CD4-positive, alpha-beta T cell treated with Interleukin-2 at 100 ng/mL for 4 hours (primary cell): ENCODE measurements at places on chromosomes 5 and 9.

GRCh38 chr5:1158647-1159340 is 42.6 kb upstream of the SLC6A19 start:
- DNase-seq: no peak

GRCh38 chr9:28207657-28208056 is 634.4 kb upstream of the C9orf72 start:
- no peak for DNase-seq

- DNase-seq: no peak
These were observed 164.8 kb downstream of the HSD17B3 start for GRCh38 chr9:96136992-96137670.

GRCh38 chr9:27628311-27628710 is 55.0 kb upstream of the C9orf72 start:
- DNase-seq: no peak

GRCh38 chr5:175681045-175681967 is 23.4 kb downstream of the HRH2 start:
- no peak for DNase-seq

DNA sequence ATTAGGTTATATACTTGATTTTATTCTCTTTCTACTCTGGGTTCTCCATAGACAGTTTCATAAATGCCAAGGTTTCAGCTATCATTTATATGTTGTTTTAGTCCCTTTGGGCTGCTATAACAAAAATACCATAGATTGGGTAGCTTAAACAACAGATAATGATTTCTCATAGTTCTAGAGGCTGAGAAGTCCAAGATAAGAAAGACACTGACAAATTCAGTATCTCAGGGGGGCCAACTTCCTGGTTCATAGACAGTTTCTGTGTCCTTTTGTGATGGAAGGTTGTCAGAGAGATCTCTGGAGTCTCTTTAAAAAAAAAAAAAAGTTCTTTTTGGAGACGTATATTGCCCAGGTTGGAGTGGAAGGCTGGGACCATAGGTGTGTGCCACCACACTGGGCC is 113.3 kb downstream of the SCAMP1 start:
- no peak for DNase-seq

- DNase-seq: no peak
These were observed 54.5 kb downstream of the CAST start for GRCh38 chr5:96716716-96717115.

- no peak for DNase-seq
These were observed 161.0 kb downstream of the PBX3 start for GRCh38 chr9:125908136-125908535.

- no peak for DNase-seq
These were observed 14.7 kb upstream of the CRHBP start for GRCh38 chr5:76938177-76938576.

GRCh38 chr9:36961051-36961450 is 73.0 kb downstream of the PAX5 start:
- DNase-seq: no peak

- DNase-seq: no peak
These were observed 260.9 kb downstream of the SH3GL2 start for GRCh38 chr9:17839776-17840175.

DNA sequence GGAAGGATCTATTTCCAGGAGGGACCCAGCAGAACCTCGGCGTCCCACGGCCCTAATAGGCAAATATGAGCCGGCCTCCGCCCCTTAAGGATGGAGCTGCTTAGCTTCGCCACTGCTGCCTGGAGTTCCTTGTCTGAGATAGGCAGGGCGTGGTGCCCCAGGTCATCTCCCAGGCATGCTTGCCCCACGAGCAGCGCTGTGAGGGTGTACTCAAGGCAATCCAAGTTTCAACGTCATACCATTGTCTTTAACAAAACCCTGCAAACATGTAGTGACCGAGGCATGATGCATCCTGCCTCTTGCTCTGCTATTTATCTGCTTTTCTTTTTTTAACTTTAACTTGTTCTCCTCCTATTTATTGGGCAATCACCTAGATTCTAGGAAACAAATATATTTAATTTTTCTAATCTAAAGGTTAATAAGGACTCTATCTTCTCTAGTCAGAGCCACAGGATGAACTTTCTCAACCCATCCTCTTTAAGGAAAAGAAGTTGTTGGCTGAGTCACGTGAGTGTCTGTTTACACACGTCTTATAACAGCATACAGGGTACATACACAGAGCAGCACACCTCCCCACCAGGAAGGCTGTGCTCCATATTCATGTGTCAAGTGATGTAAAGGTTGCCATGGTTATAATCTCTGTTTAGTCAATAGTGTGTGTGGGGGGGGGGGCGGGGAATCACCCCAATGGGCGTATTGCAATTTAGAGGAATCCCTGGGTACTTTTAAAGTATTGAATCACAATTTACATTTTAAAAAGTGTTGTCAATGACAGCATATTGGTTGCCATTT is 27.3 kb upstream of the ZSWIM6 start:
- peak; percentile 3 for DNase-seq

GRCh38 chr9:19614294-19614693 is 174.5 kb downstream of the SLC24A2 start:
- no peak for DNase-seq

GRCh38 chr5:77015938-77016569 is 14.2 kb upstream of the AGGF1 start:
- DNase-seq: no peak

DNA sequence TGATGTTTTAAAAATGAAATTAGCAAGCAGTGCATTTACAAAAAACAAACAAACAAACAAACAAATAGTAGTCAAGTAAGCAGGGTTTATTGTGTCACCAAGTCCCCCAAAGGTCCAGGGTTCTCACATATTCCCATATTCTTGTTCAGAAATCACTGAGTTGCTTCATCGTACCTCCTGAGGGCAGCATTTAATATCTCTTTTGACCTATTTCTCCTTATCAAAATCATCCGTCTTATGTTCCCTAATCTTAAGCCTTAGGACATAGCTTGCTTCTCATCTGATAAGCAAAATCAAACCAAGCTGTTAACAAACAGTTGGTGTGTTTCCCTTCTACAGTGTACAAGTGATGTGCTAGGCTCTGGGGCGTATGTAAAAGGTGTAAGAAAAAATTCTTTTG is 109.5 kb upstream of the MAN2A1 start:
- no peak for DNase-seq

GRCh38 chr5:42404366-42404765 is 18.9 kb upstream of the GHR start:
- DNase-seq: no peak

GRCh38 chr9:109806506-109807115 is 26.6 kb downstream of the PALM2AKAP2 start:
- no peak for DNase-seq

- no peak for DNase-seq
These were observed 1102.2 kb upstream of the COX7C start for GRCh38 chr5:85515588-85515987.

DNA sequence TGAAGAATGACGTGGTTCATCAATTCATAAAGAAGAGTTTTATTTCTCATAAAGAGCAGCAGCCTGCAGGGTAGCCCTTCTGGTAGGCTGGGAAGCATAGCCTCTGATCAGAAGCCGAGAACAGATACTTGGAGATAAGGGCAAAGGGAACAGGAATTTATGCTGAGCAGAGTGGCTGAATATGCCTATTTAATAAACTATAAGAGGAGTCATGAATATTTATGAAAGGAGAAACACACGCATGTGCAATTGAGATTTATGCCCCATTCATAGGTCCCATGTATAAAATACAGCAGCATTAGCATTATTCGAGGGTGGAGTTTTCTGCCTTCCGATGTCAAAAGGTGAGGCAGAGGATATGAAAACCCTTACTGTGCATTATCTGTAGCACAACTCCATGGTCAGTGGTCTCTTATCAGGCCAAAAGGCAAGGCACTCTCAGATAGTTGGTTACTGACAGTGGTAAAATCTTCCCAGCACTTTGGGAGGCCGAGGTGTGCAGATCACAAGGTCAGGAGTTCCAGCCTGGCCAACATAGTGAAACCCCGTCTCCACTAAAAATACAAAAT is 569.1 kb downstream of the ACTL7B start:
- no peak for DNase-seq

DNA sequence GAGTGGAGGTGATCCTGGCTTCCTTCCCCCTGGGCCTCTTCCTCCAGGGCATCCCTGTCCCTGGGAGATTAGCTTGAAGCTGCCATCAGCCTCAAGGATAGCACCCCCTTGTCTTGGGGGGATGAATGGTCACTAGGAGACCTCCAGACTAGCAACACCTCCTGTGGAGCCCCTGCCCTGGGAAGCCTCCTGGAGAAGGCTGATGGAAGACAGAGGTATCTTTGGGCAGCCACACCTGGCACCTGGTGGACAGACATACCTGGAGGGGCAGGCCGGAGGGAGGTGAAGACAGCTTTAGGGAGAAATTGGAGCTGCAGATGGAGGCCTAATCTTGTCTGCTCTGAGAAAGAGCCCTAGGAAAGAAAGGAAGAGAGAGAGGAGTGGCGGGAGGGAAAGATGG is 9.0 kb upstream of the TTLL11 start:
- no peak for DNase-seq

DNA sequence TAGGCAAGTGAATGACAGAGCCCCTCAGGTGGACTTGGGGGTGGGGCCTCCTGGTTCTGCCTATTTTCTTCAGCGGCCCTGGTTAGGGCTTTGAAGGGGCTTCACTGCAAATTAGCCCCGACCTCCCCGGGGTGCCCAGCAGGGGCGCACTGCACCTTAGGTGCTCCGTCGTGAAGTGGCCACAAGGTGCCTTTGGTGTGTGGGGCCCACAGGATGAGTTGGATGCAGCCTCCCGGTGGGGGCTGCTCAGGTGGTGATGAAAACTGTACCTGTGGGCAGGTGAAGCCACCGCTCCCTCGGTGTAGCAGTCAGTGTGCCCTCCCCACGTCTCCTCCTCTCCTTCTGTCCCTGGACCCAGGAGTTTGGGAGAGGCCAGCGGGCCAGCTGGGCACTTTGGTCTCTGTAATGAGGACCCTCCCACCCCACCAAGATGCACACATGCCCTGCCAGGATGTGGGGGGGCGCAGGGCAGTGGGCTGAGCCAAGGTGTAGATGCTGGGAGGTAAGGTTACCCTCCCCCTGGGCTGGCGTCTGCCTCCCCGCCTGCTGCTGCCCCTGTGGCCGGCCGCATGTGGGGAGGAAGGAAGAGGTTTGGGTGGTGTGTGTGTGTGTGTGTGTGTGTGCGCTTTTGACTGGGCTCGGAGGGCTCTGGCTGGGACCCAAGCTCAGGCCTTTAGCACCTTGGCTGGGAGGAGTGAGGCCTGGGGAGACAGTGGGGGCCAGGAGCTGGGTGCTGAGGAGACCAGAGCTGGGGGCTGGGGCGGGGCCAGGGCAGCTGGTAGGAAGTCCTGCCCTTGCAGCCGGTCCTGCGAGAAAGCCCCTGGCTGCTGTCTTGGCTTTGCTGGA is 55.6 kb downstream of the RXRA start:
- peak; percentile 54 for DNase-seq

- DNase-seq: no peak
These were observed 1375.4 kb upstream of the WWC1 start for GRCh38 chr5:166916021-166916420.

GRCh38 chr5:14250748-14251701 is 107.9 kb downstream of the TRIO start:
- DNase-seq: no peak

GRCh38 chr5:149583394-149583793 is 2.1 kb downstream of the ARHGEF37 start:
- DNase-seq: no peak

GRCh38 chr5:113329981-113330380 is 104.8 kb downstream of the TSSK1B start:
- no peak for DNase-seq

DNA sequence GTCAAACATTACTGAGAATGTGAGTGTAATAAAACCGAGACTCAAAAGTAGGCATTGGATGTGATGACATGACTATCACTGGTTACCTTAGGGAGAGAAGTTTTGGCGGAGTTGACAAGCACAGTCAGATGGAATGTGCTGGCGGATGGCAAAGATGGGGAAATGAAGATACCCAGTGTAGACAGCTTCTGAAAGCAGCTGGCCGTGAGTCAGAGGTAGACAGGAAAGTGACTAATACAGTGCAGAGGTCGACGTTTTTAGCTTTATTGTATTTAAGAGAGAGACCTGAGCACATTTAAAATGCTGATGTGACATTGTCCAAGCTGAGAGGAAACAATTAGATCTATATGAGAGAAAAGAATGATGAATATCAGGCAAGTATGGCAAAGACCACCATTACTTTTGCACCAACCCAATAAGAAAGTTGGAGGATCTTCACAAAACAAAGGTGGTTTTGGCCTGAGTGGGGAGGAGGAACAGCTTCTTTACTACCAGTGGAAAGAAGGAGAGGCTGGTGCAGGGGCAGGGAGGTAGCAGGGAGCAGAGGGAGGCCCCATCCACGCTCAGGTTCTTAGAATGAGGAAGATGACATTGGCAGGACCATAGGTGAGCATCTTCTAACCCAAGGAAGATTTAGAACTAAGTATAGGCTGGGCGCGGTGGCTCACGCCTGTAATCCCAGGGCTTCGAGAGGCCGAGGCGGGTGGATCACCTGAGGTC is 36.7 kb upstream of the KCNIP1 start:
- DNase-seq: peak; percentile 8

GRCh38 chr5:175219366-175219765 is 224.6 kb downstream of the DRD1 start:
- DNase-seq: no peak

GRCh38 chr9:27985714-27986113 is 412.4 kb upstream of the C9orf72 start:
- no peak for DNase-seq

GRCh38 chr5:9447691-9448090 is 98.2 kb downstream of the SEMA5A start:
- DNase-seq: no peak

- no peak for DNase-seq
These were observed 163.4 kb upstream of the DAB2 start for GRCh38 chr5:39588179-39588578.

DNA sequence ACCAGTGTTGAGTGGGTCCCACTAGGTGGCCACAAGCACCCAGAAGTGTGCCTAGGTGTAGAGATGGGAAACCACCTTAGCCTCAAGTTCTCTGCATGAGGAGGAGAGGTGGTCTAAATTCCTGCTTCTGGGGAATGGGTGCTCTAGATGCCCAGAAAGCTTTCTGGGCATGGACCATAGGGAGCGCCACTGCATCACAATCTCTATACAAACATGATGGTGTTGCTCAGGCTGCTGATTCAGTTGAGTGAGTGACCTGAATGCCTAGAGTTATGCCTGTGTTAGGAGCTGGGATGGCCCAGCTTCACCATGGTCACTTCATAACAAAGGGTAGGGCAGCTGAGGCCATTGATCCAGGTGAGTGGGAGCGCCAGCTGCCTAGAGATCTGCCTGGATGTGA is 667.9 kb upstream of the ARRDC3 start:
- no peak for DNase-seq

DNA sequence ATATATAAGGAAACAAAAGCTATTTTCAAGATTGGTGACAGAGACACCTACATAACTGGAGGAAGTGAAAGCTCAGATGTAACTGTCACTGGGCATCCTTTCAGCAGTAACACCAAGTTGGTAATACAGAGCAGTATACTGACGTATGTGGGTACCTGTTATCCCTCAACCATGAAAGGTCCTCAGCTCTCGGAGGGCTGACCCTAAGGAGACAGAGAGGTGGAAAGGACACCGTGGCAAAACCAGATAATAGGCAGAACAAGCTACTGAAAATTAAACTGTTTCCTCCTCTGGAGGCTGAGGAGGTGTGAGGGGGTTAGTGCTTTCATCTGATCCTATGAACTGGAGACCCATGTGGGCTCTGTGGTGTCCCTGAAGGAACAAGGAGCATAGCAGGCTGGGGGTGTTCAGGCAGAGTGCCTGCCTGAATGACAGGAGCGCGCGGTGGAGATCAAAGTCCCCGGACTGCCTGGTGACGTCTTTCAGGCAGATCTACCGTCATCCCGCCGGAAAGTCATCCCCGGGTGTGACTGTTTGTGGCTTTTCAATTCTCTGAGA is 130.2 kb upstream of the FSTL4 start:
- no peak for DNase-seq

GRCh38 chr9:77826116-77826515 is 178.0 kb upstream of the GNA14 start:
- DNase-seq: no peak
